Osteocyte (in vitro differentiated cells): ENCODE measurements at places on chromosomes 1 and 21. TPM values are rescaled to one million over a fixed set of nuclear protein-coding genes. Genes with fewer than 3 reads are reported as not detected.

CFAP57 gene
- total RNA-seq, result 0.24 TPM in 1 of 2 replicates, not detected in the other

DNA sequence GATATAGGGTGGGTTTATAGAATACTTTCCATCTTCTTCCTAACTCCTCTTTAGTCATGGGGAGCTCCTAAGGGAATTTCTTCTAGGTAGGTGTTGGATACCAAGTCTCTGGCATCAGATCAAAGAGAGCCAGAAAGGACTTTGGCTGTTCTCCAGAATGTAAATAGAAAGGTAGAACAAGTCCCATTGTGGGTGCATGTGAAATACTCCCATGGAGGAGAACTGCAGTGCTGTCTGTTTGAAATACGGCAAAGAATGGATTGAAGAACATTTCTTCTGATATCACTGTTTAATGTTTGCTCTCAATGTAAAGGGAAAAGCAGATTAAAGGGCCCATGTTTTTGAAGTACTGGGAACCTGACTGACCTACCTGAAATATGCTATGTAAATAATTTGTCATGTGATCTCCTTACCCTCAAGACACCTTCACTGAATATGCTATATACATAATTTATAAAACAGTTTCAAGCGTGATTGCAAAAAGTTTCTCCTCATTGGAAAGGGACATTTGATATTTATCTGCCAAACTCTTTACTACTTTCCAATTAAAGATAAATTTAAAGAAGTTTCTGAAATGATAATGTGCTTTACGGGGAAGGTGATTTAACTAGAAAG is 65.9 kb downstream of the LAMC1 start:
- DNase-seq, result no peak

DNA sequence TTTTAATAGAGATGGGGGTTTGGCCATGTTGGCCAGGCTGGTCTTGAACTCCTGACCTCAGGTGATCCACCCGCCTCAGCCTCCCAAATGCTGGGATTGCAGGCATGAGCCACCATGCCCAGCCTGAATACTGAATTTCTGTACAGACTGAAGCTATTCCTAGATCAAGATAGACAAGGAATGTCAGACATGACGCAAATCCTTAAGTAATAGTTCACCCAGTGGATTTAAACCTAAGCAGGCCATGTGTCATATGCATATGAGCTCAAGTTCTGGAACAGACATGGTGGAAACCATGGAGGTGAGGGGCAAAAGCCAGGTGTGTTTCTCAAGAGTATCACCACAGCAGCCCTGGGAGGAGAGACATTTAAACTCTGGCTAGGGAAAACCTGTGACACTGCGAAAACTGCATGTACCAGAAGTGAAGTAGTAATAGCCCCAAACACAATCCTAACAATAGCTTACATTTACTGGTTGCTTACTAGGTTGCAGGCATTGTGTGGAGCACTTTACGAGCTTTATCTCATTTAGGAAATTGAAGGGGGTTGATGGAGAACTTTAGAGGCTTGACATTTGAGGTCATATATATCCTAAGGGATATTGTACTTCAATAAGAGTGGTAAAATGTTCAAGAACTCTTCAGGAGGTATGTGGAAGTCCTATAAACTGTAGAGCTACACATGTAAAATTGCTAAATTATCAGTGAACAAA is 31.7 kb upstream of the MAN1A2 start:
- no peak for DNase-seq

DNA sequence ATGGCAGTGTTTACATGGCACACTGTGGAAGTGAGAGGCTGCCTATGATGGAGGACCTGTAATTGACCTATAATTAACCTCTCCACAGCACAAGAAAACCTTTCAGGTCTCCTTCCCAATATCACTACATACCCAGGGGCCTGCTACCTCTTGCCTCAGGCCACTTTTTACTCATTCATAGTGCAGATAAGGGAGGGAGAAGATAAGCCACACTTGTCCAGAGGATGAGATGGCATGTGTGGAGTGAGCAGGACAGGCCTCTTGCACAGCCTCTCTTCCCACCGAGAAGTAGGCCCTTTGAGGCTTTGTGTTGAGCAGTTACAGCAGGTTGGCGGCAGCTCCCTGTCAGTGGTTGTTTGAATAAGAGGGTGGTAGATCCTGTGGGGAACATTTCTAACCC is 31.1 kb upstream of the IKBKE start:
- no peak for DNase-seq

DNA sequence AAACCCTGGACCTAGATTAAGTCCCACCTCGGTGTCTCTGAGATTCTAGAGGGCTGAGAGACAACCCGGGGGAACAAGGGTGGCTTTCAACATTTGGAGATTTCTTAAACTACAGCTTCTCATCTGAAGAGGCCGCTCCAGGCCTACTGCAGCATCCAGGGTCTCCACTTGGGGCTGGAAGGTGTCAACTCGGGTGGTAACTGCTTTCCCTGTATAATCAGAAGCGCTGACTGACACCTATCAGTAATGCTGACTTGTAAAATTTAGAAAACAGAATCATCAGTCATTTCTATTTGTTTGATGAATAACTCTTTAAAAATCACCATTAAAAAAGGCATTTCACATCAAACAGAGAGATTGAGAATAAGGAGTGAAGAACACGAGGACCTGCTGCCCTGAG is 226.0 kb downstream of the PBX1 start:
- DNase-seq, result no peak

DNA sequence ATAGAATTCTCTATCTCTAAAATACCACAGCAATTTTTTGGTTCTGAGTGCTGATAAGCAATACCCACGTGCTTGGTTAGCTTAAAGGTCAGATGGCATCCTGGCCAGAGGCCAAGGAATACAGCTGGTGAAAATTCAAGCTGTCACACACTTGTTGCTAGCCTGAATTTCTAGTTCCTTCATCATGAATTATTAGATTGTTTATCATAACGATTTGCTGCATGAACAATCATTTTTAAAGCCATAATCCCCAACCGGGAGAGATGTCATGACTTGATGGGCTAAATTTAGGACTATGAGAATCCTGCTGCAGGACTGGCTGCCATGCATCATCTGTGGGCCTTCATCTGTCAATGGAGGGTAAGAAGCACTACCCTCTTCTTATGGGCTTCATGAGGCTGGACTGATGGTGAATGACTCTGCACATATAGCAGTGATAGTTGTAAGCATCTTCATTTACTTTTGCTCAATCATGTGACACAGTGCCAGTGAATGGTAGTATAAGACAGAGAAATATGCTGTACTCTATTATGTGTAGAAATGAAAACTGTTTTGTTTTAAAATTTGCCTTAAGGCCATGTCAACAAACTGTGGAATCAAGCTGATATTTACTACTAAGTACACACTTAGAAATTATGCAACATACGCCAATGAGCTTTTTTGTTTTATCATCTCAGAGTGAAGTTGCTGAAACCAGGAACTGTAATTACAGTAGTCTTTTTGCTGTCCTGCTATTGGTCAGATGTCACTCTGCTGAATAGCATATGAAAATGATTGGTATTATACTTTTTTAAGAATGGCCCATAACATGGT is 80.5 kb upstream of the RALGPS2 start:
- no peak for DNase-seq
